ENCODE measurements at places on chromosomes 2 and 18. TPM values are rescaled to one million over a fixed set of nuclear protein-coding genes. Genes with fewer than 3 reads are reported as not detected.

GRCh38 chr18:13610555-13611141 is 115.7 kb downstream of the FAM210A start:
- DNase-seq: no peak
- no peak overlapping the region for H3K27ac ChIP-seq
- no peaks in the 10 kb centered on the region for H3K36me3 ChIP-seq

- no peaks in the 10 kb centered on the region for H3K27me3 ChIP-seq
- H3K36me3 ChIP-seq: no peaks in the 10 kb centered on the region
- no peak overlapping the region for H3K27ac ChIP-seq
Measured at GRCh38 chr2:75632091-75632701, 14.4 kb upstream of the MRPL19 start.

DNA sequence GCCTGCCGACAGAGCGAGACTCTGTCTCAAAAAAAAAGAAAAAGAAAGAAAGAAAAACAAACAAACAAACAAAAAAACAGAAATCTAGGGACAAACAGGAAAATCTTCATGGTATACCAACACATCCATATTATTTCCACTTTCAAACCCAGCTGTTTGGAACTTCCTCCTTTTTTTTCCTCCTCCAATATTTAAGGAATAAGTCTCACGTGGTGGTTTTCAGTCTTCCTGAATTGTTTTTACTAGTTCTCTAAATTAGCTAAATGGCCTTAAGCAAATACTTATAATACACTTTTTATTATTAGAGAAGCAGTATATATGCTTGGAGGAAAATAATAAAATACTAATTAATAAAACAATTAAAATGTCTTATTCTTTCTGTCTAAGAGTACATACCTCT is 48.7 kb upstream of the GLS start:
- no peak overlapping the region for H3K4me3 ChIP-seq
- H3K27ac ChIP-seq: no peak overlapping the region
- DNase-seq: no peak
- no peaks in the 10 kb centered on the region for H3K36me3 ChIP-seq

LRATD1 gene
- 1.5 TPM for total RNA-seq

DNA sequence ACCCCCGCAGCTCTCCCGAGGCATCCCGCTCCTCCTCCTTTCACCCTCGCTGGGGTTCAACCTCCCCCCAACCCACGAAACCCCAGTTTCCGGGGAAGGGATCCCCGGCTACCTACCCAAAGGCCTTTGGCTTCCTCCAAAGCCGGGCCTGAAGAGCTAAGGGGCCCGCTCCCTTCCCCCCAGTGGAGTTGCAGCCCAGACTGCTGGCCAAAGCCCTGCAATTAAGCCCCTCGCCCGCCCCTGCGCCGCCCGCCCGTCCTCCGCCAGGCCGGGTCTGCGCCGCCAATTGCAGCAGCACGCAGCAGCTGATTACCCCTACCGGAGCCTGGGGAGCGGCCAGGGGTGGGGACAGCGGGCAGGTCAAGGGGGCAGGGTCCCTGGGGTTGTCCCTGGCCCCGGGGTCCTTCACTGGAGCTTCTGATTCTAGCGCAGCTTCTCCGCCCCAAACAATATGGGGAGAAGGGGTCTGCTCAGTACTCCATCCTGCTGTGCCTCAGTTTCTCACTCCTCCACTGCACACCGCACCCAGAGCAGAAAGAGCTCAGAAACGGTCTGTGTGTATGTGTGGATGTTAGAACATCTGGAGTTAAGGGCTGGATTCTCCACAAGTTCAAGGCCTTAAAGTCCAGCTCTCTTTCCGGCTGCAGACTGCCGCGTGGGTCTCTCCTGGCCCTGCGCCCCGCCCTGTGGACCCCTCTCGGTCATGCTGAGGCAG is 16.9 kb downstream of the WNT10A start:
- no peak overlapping the region for H3K27ac ChIP-seq
- H3K4me3 ChIP-seq: no peak overlapping the region
- H3K27me3 ChIP-seq: peaks cover 100% of the 10 kb centered on the region
- H3K36me3 ChIP-seq: no peaks in the 10 kb centered on the region

CTIF gene
- total RNA-seq: 24.4 TPM

GRCh38 chr2:237931205-237931721 is 35.6 kb upstream of the UBE2F start:
- DNase-seq: no peak
- no peaks in the 10 kb centered on the region for H3K27me3 ChIP-seq
- no peak overlapping the region for H3K4me3 ChIP-seq
- no peaks in the 10 kb centered on the region for H3K4me1 ChIP-seq
- H3K36me3 ChIP-seq: no peaks in the 10 kb centered on the region

DNA sequence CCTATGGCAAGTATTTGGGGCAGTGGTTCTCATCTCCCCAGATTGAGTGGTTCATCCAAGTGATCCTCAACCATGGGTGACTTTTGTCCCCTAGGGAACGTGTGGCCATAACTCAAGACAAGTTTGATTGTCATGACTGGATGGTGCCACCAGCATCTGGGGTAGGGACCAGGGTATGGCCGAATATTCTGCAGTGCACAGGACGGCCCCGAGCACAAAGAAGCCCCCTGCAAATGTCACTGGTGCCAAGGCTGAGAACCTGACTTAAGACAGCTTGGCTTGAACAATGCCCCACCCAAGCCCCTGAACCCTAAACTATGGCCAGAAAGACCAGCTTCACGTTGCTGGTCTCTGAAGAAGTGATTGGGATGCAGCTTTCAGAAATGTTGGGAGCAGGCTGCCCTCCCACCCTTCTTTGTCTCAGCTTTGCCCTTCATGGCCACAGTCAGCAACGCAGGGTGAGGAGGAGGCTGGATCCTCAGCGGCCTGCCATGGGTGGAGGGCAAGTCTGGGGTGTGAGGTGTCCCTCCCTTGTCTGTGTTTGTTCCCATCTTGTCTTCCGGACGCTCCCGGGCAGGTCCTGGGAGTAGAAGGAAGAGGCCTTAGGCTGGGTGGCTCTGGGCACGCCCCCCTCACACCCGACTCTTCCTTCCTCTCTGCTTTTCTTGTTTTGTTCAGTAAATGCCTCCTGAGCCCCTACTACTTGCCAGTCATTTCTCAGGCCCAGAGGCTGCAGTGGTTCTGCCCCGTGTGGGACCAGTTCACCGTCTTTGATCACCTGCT is 43.4 kb downstream of the GREB1 start:
- H3K4me3 ChIP-seq: no peak overlapping the region
- H3K36me3 ChIP-seq: peaks cover 15% of the 10 kb centered on the region
- H3K27me3 ChIP-seq: no peaks in the 10 kb centered on the region
- no peak for DNase-seq
- H3K4me1 ChIP-seq: no peaks in the 10 kb centered on the region

DNA sequence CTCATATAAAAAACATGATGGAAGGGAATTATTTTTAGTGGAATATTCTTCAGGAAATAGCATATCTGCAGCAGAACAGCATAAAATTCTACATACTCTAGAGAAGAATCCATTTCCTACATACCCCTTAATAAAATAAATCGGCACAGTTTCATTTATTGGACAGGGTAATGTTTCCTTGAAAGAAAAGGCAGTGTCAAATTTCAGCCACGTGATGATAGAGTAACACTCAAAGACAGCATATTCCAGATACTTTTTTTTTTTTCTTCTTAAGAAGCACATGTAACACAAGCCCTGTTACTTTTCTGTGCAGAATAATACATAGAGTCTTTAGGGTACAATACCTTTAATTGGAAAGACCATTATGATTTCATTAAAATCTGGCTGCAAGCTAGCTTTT is 204.4 kb downstream of the SRBD1 start:
- DNase-seq: peak; percentile 19
- no peak overlapping the region for H3K4me3 ChIP-seq
- no peak overlapping the region for H3K27ac ChIP-seq
- no peaks in the 10 kb centered on the region for H3K27me3 ChIP-seq

GPR75 gene
- total RNA-seq: 1.2 TPM

DNA sequence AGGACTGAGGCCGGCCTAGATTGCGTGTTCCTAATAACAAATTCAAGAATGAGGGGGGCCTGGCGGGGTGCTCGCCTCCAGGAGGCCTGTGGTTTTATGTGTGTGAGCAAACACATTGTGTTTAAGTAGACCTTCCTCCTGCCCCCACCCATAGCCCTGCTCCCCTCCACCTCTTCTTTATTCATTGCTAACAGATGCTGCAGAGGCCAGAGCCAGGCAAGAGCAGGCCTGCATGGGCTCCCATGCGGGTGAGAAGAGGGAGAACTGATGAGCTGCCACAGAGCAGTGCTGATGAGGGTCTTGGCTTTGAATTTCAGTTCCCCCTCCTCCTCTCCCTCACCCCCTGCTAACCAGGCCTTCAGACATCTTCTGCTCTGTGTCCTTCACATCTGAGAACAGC is 154.6 kb downstream of the OSR1 start:
- H3K27me3 ChIP-seq: no peaks in the 10 kb centered on the region
- peaks cover 8% of the 10 kb centered on the region for H3K4me1 ChIP-seq
- H3K36me3 ChIP-seq: no peaks in the 10 kb centered on the region
- no peak overlapping the region for H3K4me3 ChIP-seq
- no peak overlapping the region for H3K27ac ChIP-seq
- no peak for DNase-seq

- DNase-seq: no peak
- H3K27ac ChIP-seq: no peak overlapping the region
Measured at GRCh38 chr2:45899926-45900325, 248.5 kb downstream of the PRKCE start.

DNA sequence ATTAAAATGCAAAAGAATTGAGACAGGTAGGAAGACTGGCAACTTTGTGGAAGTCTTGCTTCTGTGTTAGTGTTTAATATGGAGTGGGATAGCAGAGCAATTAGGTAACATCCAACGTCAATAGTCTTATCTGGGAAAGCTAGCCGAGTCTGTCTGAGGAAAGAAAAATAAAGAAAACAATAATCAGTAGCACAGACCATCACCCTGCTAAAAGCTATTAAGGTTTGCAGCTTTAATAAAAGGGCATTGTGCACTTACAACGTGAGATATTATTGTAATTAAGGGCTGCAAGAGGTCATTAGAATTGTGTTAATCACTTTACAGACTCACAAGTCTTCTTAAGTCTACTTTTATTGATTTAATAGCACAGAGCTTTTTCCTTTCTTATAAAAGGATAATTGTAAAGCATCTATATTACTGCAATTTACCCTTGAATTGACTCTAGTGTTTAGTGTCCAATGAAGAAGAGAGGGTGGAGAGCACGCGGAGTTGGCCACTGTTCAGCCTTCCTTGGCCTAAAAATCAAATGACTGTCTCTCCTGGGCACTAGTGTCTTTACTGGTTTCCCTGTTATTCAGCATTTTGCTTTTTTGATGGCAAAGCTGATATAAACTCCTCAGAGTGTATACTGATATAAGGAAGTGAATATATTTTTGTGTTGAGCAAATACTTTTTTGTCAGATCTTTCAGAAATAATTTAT is 2.0 kb downstream of the CDH7 start:
- no peak overlapping the region for H3K27ac ChIP-seq
- H3K27me3 ChIP-seq: peaks cover 51% of the 10 kb centered on the region
- no peaks in the 10 kb centered on the region for H3K36me3 ChIP-seq
- no peak overlapping the region for H3K4me3 ChIP-seq

GALR1 gene
- not detected for total RNA-seq

GRCh38 chr2:155273323-155273722 is 574.8 kb downstream of the KCNJ3 start:
- DNase-seq: no peak
- no peaks in the 10 kb centered on the region for H3K27me3 ChIP-seq
- no peaks in the 10 kb centered on the region for H3K4me1 ChIP-seq
- H3K36me3 ChIP-seq: no peaks in the 10 kb centered on the region
- H3K27ac ChIP-seq: no peak overlapping the region

UGT1A5 gene
- not detected for total RNA-seq

DNA sequence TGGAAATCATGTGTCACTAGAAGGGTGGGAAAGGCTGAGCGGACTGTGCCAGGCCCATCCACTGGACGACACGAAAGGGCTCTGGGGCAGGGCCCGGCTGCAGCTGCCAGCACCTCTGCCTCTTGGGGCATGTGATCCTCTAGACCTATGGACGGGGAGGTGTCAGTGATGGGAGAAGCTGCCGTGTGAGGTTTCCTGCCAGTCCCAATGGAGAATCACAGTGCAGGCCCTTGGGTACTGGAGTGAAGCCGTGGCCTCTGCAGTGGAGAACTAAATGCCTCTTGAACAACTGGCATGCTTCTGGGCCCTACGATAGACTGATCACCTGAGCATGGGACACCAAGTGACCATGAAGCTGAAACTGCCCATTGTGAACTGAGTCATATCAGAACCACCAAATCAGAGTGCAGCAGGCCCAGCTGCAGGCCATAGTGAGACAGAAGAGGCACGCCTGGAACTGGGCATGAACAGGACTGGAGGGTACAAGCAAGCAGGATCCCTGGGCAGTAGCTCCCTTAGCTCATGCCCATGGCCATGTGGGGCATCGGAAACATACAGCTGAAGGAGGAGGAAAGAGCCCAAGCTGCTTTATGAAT is 18.8 kb upstream of the RHOB start:
- no peaks in the 10 kb centered on the region for H3K36me3 ChIP-seq
- H3K27me3 ChIP-seq: no peaks in the 10 kb centered on the region
- no peaks in the 10 kb centered on the region for H3K4me1 ChIP-seq

GRB14 gene
- total RNA-seq: 6.4 TPM

- H3K27ac ChIP-seq: no peak overlapping the region
- H3K4me3 ChIP-seq: no peak overlapping the region
- H3K27me3 ChIP-seq: peaks cover 7% of the 10 kb centered on the region
- H3K4me1 ChIP-seq: no peaks in the 10 kb centered on the region
- no peak for DNase-seq
- no peaks in the 10 kb centered on the region for H3K36me3 ChIP-seq
Measured at GRCh38 chr2:71894261-71894660, 253.4 kb downstream of the CYP26B1 start.

DNA sequence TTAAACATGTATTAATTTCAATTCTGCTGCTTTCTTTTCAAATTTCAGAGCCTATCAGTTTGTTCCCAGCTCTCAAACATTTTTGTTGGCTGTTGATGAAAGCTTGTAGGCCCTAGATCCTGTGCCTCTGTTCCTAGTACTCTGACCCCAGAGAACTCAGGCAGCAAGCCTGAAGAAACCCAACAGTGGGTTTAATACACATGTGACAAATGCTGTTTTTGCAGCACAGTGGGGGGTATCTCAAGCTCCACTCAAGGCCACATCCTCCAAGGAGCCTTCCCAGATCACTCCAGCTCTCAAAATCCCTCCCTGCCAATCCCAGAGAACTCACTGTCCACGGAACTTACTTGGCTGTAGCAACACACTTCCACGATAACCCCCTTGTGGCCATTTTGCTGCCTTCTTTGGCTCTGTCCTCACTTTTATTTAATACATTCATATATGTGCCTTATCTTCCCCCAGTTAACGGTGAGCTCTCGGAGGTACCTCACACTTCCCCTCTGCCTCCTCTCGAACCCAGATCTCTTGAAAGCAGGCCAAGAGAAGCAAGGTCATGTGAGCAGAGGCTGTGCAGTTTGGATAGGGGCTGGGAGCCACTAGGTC is 122.4 kb downstream of the TNS1 start:
- DNase-seq: no peak
- H3K4me3 ChIP-seq: no peak overlapping the region
- peaks cover 8% of the 10 kb centered on the region for H3K4me1 ChIP-seq

DNA sequence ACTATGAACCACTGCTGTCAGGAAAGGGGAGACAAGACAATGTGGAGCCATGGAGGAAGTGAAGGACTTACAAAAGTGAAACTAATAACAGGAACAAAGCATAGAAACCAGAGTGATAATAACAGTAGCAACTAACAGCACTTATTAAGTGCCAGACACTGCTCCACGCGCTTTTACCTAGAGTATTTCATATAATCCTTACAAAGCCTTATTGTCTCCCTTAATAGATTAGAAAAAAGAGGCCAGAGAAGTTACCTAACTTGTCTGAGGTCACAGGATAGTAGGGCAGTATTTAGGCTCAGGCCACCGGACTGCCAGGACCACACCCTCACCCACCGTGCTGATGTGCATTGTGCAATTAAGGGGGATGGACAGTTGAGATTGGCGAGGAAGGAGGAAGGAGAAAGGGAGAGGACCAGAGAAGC is 98.6 kb upstream of the NFU1 start:
- H3K36me3 ChIP-seq: peaks cover 10% of the 10 kb centered on the region
- DNase-seq: no peak
- H3K4me3 ChIP-seq: no peak overlapping the region
- no peak overlapping the region for H3K27ac ChIP-seq

Data from cardiac muscle cell (in vitro differentiated cells and primary cell).